ENCODE measurements at places on chromosomes 1 and 21. TPM values are rescaled to one million over a fixed set of nuclear protein-coding genes. Genes with fewer than 3 reads are reported as not detected.
A peak's percentile ranks its signal among the peaks of the same experiment; 100 is the strongest.

DNA sequence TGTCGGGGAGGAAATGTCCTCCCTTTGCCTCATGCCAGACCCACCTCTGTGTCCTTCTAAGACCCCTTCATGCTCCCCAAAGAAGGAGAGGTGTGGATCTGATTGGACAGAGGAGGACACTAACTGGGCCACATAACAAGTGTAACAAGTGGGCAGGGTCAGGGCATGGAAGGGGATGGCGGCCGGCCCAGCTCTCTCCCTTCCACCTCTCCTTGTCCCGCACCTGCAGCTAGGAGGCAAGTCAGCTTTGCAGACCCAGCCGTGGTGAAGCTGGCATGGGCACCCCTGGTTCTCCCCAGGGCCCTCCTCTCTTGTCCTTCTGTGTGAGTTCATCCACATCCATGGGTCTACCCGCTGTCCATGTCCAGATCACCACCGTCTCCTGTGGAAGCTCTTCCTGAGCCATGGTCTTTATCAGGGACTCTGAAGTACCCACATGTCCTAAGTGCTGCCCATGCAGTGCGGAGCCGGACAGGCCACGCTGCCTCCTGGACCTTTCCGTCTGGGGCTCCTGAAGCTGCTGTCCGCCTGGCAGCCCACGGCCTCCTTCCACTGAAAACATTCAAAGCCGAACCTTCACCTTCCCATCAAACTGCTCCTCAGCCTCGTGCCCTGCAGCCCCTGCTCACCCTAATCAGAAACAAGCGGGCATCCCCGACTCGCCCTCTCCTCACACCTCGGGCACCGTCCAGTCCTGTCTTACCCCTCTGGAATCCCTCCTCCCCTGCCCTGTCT is 460.5 kb downstream of the PTPRU start:
- peaks cover 11% of the 10 kb centered on the region for H3K27me3 ChIP-seq
- H3K4me1 ChIP-seq, result no peaks in the 10 kb centered on the region
- no peak overlapping the region for H3K27ac ChIP-seq
- DNase-seq, result no peak
- H3K4me3 ChIP-seq, result no peak overlapping the region
- H3K36me3 ChIP-seq, result no peaks in the 10 kb centered on the region

CFAP141 gene
- not detected for total RNA-seq

DNA sequence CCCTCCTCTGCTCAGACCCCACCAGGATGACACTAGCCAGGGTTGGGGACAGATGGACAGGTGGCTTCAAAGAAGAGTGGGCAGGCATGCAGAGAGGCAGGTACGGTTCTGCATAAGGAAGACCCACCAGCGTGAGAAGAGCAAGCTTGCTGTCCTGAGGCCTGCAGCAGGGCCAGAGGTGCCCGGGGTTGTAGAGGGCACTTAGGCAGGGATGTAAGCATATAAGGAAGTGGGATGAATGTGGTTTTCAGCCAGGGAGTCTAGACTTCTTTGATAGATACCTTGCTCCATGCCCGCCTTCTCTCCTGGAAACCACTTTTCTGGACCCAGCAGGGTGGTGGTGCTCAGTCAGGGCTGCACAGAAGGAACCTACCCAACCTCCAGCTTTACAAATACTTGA is 1.4 kb downstream of the TTC39A start:
- peaks cover 1% of the 10 kb centered on the region for H3K36me3 ChIP-seq
- DNase-seq, result no peak
- peak overlapping the region; percentile 15 for H3K4me3 ChIP-seq

C1orf94 gene
- not detected for total RNA-seq

OR2T3 gene
- total RNA-seq, result not detected

DNA sequence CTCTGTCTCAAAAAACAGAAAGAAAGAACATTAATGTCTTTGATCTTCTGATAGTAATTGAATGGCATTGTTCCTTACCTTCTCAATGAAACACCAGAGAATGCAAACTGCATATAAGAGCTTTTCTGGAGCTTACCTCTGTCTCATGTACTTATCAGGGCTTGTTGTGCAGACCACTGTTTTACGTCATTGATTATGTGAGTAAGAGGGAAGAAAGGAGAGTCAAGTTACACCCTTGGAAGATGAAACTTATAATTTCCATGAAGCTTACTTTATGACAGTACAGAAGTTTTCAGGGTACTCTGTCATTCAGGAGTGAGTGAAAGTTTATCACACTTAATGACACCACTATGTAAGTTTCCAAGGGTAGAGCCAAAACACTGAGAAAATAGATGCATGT is 49.0 kb upstream of the MAB21L3 start:
- peaks cover 14% of the 10 kb centered on the region for H3K27me3 ChIP-seq
- no peak for DNase-seq
- no peak overlapping the region for H3K4me3 ChIP-seq
- H3K27ac ChIP-seq, result no peak overlapping the region

OLFML3 gene
- total RNA-seq, result 0.64 TPM

- no peaks in the 10 kb centered on the region for H3K36me3 ChIP-seq
- H3K27ac ChIP-seq, result no peak overlapping the region
- DNase-seq, result no peak
- no peaks in the 10 kb centered on the region for H3K4me1 ChIP-seq
- no peak overlapping the region for H3K4me3 ChIP-seq
- H3K27me3 ChIP-seq, result peaks cover 26% of the 10 kb centered on the region
These were observed 6.1 kb downstream of the AADACL4 start for GRCh38 chr1:12649971-12650421.

- no peaks in the 10 kb centered on the region for H3K4me1 ChIP-seq
- no peak overlapping the region for H3K27ac ChIP-seq
- DNase-seq, result no peak
- peaks cover 20% of the 10 kb centered on the region for H3K36me3 ChIP-seq
- no peak overlapping the region for H3K4me3 ChIP-seq
These were observed 16.0 kb downstream of the LIN9 start for GRCh38 chr1:226292874-226293552.

DNA sequence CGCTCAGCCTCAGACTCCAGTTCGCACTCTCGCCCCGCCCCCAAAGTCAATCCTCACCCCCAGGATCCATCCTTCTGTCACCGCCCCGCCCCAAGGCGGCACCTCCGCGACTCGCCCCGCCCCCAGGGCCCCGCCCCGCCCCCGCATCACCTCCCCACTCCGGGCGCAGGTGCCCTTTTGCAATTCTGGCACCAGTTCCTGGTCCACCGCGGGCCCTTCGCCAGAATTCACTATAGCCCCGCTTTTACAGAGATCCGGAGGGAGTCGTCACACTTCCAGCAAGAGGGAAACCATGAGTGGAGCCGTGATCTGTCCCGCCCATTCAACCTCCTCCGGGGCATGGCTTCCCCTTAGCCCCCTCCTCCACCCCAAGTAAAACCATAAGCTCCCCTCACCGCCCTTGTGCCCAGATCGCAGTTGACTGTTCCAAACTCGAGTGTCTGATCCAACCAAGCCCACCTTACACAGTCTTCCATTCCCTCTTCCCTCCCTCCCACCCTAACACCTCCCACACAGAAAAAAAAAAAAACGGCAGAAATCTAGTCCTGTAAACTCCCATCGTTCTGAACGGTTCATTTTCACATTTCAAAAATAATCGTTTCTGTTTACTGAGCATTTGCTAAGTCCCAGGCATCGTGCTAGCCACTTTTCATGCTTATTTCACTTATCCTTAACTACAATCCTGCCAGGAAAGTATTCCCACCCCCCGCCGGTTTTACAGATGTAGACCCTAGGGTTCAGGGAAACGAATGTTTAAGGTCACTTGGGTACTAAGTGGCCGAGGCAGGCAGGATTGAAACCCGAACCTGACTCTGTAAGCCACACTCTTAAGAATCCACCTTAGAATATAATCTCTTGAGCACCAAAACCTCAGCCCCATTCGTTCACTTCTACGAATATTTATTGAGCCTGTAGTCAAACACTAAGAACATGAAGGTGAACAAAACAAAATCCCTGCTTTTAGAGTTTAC is 1.3 kb upstream of the DNAJC16 start:
- no peaks in the 10 kb centered on the region for H3K27me3 ChIP-seq
- H3K4me1 ChIP-seq, result peaks cover 37% of the 10 kb centered on the region
- no peak for DNase-seq
- H3K4me3 ChIP-seq, result peak overlapping the region; percentile 93

ANKRD45 gene
- total RNA-seq, result not detected

- H3K4me1 ChIP-seq, result peaks cover 1% of the 10 kb centered on the region
- no peak for DNase-seq
- no peak within 1 kb of the TSS for H3K27ac ChIP-seq
- peaks cover 26% of the 10 kb centered on the region for H3K27me3 ChIP-seq
- H3K4me3 ChIP-seq, result peak within 1 kb of the TSS; percentile 55
- H3K36me3 ChIP-seq, result no peaks in the 10 kb centered on the region
These were observed at the start of gene WNT9A for GRCh38 chr1:227947676-227948492. Gene WNT9A (minus strand): TSS chr1:227947932. CDS start chr1:227947887, 45 bp downstream.

DNA sequence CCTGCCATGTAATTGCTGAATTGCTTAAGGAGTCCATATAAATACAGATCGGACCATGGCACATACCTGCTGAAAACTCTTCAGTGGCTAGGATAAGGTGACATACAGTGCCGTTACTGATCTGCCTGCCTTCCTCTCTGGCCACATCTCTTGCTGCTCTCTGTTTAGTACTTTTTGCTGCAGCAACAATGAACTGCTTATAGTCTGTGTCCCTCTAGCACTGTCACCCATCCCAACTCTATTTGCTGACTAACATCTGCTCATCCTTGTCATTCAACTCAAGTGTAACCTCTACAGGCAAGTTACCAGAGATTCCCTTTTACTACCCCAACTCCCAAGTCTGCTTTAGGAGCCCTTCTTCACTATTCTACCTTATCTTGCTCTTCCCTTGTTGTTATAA is 65.6 kb downstream of the GTF2B start:
- H3K27ac ChIP-seq, result no peak overlapping the region
- no peaks in the 10 kb centered on the region for H3K27me3 ChIP-seq
- H3K4me1 ChIP-seq, result no peaks in the 10 kb centered on the region
- peaks cover 14% of the 10 kb centered on the region for H3K36me3 ChIP-seq
- no peak for DNase-seq
- no peak overlapping the region for H3K4me3 ChIP-seq
